ENCODE measurements at places on chromosomes 12 and 14.

DNA sequence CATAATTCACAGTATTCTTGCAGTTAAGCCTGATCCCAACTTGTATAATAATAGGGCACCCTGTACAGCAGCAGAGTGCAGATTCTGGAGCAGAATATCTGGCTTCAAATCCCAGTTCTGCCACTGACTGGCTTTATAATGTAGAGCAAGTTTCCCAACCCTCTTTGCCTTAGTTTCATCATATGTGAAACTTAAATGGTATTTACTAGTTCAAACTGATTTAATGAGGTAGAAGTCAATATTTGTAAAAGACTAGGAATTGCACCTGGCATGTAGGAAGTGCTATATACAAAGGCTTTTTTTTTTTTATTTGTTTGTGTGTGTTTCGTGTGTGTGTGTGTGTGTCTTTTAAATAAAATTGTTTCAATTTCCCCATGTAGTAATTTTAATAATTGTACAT lies 125.9 kb downstream of the CCER1 start:
- DNase-seq = no peak

- no peak for DNase-seq
Measured at GRCh38 chr12:68538726-68539614, 71.7 kb upstream of the RAP1B start.

DNA sequence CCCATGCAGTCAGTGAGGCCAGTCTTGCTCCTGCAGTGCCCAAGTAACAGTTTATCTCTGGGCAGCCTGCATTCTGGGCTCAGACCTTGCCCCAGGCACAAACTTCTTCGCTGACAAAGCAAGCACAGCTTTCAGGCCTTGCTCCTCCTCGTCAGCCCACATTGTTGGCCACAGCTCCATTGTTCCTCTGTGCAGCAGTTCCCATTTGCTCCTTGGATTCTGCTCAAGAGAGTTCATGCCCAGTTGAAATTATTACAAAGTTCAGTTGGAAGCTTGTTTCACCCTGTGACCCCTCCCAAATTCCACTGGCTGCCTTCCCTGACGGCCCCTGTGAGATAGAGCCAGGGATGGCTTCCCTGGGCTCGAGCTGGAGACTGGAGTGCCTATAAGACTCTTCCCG lies 163.4 kb upstream of the DDHD1 start:
- DNase-seq = no peak

DNA sequence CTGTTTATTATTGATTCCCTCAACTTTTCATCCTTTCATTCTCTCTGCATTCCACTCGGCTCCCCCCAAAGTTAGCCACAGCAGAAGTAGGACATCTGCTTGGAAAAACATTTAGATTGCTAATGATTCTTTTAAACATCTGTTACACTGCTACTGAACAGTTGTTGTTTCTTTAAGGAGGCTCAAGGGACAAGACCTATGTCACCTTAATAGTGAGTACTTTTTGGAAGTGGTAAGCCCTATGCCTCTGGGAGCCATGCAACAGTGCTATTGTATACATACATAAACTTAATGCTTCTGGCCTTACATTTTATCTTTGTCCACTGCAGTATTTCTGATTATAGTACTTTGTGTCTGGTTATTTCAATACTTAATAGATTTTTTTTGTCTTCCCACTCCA lies 628.2 kb upstream of the FOXG1 start:
- DNase-seq = no peak

DNA sequence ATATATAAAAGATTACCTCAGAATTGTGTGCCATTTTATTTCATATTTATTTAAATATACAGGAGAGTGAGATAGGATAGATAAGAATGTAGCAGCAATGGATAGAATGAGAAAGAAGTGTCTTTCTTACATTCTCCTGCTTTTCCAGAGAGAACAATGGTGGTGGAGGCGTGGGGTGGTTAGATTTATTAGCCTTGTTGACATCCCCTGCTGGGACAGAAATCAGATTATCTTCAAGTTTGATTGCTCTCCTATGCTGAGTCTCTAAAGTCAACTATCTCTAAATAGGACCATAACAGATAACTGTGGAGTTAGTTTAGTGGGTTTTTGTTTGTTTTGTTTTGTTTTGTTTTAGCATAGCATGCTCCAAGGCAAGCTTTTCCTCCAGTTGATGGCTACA lies 397.6 kb downstream of the LRFN5 start:
- no peak for DNase-seq

GRCh38 chr14:69055125-69055524 lies 76.0 kb upstream of the ACTN1 start:
- no peak for DNase-seq

- DNase-seq = no peak
Measured at GRCh38 chr14:95951359-95951758, 74.7 kb downstream of the TUNAR start.

GRCh38 chr12:58557661-58558060 lies 362.6 kb downstream of the LRIG3 start:
- no peak for DNase-seq

- no peak for DNase-seq
Measured at GRCh38 chr12:12691549-12691948, 4.4 kb downstream of the GPR19 start.

- DNase-seq = no peak
Measured at GRCh38 chr12:50110127-50110761, 1.8 kb upstream of the COX14 start.

DNA sequence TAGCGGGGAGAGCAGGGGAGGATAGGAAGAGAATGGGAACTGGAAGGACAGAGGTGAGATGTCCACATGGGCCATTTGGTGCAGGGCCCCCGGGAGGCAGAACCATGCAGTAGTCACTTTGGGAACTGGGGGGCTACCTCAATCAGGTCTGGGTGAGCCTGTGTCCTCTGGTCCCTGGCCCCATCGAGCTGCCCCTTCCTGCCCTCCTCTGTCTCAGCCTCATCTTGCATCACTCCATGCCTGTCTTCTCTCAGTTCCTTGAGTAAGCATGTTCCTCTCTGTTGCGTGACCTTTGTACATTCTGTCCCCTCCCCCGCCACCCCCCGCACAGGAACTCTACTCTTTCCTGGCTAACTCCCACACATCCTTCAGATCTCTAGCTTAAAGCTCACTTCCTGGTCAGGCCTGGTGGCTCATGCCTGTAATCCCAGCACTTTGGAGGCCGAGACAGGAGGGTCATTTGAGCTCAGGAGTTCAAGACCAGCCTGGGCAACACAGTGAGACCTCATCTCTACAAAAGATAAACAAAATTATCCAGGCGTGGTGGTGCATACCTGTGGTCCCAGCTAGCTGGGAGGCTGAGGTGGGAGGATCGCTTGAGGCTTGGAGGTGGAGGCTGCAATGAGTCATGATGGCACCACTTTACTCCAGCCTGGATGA lies 23.2 kb downstream of the FOS start:
- no peak for DNase-seq

- no peak for DNase-seq
Measured at GRCh38 chr12:108270035-108270848, 68.9 kb downstream of the CMKLR1 start.

- no peak for DNase-seq
Measured at GRCh38 chr12:132337557-132337956, 8.2 kb upstream of the GALNT9 start.
